SK-N-SH (cell line): ENCODE measurements at places on chromosomes 2 and 18. TPM values are rescaled to one million over a fixed set of nuclear protein-coding genes. Genes with fewer than 3 reads are reported as not detected.

GRCh38 chr18:8747440-8747937 is 42.1 kb downstream of the MTCL1 start:
- H3K36me3 ChIP-seq = peaks cover 4% of the 10 kb centered on the region
- no peak overlapping the region for H3K4me3 ChIP-seq
- no peaks in the 10 kb centered on the region for H3K27me3 ChIP-seq
- H3K27ac ChIP-seq = peak overlapping the region; percentile 84

Gene ASIC4
- polyA plus RNA-seq = 0.05 and 0.10 TPM in 2 replicates

DNA sequence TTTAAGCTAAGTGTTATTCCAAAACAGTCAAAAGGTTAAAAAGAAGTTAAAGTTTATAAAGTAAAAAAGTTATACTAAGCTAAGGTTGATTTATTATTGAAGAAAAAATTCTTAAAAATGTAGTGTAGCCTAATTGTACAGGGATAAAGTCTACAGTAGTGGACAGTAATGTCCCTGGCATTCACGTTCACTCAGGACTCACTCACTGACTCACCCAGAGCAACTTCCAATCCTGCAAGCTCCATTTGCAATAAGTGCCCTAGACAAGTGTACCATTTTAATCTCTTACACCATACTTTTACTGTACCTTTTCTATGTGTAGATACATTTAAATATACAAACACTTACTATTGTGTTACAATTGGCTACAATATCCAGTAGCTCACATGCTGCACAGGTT is 86.1 kb downstream of the CACNB4 start:
- peaks cover 4% of the 10 kb centered on the region; the same call in 1 of the 2 replicates for H3K27me3 ChIP-seq
- H3K36me3 ChIP-seq = no peaks in the 10 kb centered on the region
- no peaks in the 10 kb centered on the region for H3K4me1 ChIP-seq
- no peak overlapping the region for H3K27ac ChIP-seq

GRCh38 chr2:146982393-146982846 is 862.4 kb upstream of the ACVR2A start:
- no peaks in the 10 kb centered on the region for H3K36me3 ChIP-seq
- H3K27me3 ChIP-seq = no peaks in the 10 kb centered on the region
- no peak overlapping the region for H3K4me3 ChIP-seq

DNA sequence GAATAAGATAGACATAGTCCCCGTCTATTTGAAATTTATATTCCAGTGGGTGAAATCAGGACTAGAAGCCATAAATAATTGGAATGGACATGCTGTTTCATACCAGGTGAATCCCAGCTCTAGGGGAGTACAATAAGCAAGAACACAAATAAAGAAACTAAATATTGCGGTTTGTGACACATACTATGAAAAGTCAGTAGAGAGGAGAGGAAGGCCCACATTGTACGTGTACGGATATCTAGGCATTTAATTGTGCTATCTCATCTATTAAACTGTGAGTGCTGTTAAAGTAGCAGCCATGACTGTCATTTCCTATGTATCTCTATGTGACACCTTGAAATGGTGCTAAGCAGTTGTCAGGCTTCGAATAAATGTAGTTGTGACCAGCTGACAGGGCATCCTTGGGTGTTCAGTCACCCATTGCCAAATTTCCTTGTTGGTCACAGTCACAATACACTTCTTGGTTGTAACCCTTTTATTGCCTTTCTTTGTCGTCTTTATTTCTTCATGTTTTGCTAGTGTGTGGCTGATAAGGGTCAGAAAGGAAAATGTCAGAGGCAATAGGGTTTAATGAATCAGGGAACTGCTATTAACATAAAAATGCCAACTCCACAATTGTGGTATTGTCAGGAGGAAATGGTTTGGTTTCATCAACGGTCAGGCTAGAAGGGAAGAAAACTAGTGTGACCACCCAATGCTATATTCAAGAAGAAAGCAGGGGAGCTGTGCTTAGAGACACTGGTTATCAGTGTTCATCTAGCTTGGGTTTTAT is 31.5 kb downstream of the CPO start:
- no peak overlapping the region for H3K4me3 ChIP-seq
- no peaks in the 10 kb centered on the region for H3K36me3 ChIP-seq
- no peak for DNase-seq
- H3K4me1 ChIP-seq = no peaks in the 10 kb centered on the region; the same call in 1 of the 2 replicates
- H3K27me3 ChIP-seq = no peaks in the 10 kb centered on the region
- H3K27ac ChIP-seq = no peak overlapping the region

DNA sequence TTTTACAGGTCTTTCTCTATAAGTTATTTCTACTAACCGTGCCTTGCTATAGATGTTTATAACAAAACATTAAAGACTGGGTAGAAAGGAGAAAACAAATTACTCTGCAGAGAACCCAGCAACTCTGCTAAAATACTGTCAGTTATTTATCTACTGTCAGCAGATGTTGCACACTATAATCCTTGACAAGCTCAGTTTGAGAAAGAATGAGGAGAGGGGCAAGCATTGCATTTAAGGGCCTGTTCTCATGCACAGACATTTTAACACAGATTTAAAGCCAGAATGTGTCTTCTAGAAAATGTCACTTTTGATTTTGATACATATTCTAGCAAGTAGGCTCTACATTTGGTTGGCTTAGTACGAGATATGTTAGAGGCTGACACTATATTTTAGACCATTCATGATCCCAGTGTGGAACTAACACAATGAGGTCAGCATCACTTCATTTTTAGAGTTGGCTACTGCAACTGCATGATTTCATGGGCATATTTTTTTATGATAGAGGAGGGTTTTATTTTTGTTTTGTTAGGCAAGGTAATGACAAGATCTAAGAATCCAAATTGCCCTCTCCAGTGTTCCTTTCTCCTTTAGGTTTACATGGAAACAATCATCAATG is 516.4 kb downstream of the ZEB2 start:
- no peak overlapping the region for H3K4me3 ChIP-seq
- no peaks in the 10 kb centered on the region for H3K27me3 ChIP-seq
- H3K4me1 ChIP-seq = no peaks in the 10 kb centered on the region

Gene WNT10A
- 0.02 TPM in 1 of 2 replicates, not detected in the other for polyA plus RNA-seq

DNA sequence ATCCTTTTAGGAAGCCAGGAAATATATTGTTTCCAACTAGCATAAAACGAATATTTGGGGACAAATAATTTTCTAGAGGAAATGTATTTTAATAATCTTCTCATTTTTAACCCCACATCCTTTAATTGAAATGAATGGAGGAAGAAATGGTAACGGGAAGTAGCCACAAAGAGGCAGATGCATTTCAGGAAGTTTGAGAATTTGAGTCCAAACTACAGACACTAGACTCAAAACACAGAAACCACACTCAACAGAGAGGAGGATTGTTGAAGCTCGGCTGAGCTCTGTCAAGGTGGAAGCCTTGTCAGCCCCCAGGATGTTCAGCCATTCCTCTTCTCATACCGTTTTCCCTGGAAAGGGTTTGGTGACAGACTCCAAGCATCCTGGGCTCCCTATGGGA is 288.5 kb downstream of the NAPG start:
- H3K36me3 ChIP-seq = no peaks in the 10 kb centered on the region
- no peaks in the 10 kb centered on the region for H3K4me1 ChIP-seq
- DNase-seq = no peak

DNA sequence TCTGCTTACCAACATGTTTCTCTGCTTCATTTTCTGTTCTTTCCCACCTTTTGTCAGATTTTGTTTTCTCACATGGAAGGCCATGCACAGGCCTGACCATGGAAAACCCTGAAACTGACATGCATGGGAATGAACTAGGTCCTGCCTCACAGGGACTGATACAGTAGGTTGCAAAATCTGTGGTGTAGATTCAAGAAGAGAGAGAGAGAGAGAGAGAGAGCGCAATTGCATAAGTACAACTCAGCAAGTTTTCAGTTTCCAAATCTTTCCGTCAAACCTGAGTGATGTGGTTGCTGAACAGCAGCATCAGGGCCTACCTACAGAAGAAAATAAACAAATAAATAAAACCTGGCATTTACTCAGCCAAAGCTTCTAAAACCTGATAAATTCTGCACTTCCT is 87.5 kb upstream of the RNF152 start:
- H3K4me1 ChIP-seq = no peaks in the 10 kb centered on the region
- no peak overlapping the region for H3K27ac ChIP-seq
- no peaks in the 10 kb centered on the region for H3K36me3 ChIP-seq
- no peak overlapping the region for H3K4me3 ChIP-seq

Gene SCN3A
- 0.33 and 0.97 TPM in 2 replicates for polyA plus RNA-seq

Gene SNTG2
- not detected in 2 replicates for polyA plus RNA-seq

DNA sequence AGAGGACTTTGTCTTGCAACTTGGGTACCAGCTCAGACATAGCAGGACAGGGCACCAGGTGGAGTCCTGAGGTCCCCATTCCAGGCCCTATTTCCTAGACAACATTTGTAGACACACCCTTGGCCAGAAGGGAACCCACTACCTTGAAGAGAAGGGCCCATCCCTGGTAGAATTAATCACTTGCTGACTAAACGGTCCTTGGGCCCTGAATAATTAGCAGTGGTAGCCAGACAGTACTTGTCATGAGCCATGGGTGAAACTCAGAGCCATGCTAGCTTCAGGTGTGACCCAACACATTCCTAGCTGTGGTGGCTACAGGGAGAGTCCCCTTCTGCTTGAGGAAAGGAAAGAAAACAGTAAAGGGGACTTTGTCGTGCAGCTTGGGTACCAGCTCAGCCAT is 28.5 kb upstream of the ACTR2 start:
- H3K36me3 ChIP-seq = no peaks in the 10 kb centered on the region
- no peak overlapping the region for H3K27ac ChIP-seq
- no peaks in the 10 kb centered on the region for H3K27me3 ChIP-seq
- H3K4me1 ChIP-seq = no peaks in the 10 kb centered on the region

DNA sequence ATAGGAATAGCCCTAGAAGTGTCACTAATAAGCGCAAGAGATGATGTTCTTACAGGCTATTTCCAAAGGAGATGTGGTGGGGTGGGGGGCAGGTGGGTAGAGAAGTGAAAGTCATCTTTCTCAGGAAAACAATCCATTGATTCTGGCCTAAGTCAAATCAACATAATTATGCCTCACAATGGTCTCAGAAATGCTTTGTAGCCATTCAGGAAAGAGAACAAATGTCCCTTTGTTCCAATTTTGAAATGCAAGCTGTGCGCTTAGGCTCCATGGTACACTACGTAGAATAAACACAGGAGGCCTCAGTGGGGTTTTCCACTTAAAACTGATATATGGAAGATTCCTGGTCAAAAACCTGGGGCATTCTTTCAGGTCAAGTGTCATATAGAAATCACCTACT is 529.9 kb upstream of the KLHL29 start:
- H3K36me3 ChIP-seq = no peaks in the 10 kb centered on the region
- no peak for DNase-seq
- no peak overlapping the region for H3K4me3 ChIP-seq
- H3K27me3 ChIP-seq = no peaks in the 10 kb centered on the region
- peaks cover 15% of the 10 kb centered on the region for H3K4me1 ChIP-seq

GRCh38 chr2:45394842-45395241 is 216.2 kb downstream of the SRBD1 start:
- peaks cover 12% of the 10 kb centered on the region; the same call in 1 of the 2 replicates for H3K36me3 ChIP-seq
- DNase-seq = no peak
- H3K4me1 ChIP-seq = peaks cover 14% of the 10 kb centered on the region; the same call in 1 of the 2 replicates
- H3K4me3 ChIP-seq = no peak overlapping the region
- no peak overlapping the region for H3K27ac ChIP-seq
- no peaks in the 10 kb centered on the region for H3K27me3 ChIP-seq

- peaks cover 6% of the 10 kb centered on the region; the same call in 1 of the 2 replicates for H3K4me1 ChIP-seq
- peak overlapping the region; percentile 94 for H3K4me3 ChIP-seq
- H3K36me3 ChIP-seq = peaks cover 12% of the 10 kb centered on the region
- H3K27me3 ChIP-seq = no peaks in the 10 kb centered on the region
- peak overlapping the region; percentile 93 for H3K27ac ChIP-seq
- no peak for DNase-seq
Measured at GRCh38 chr2:191014653-191015020, 666 bp upstream of the STAT1 start.

DNA sequence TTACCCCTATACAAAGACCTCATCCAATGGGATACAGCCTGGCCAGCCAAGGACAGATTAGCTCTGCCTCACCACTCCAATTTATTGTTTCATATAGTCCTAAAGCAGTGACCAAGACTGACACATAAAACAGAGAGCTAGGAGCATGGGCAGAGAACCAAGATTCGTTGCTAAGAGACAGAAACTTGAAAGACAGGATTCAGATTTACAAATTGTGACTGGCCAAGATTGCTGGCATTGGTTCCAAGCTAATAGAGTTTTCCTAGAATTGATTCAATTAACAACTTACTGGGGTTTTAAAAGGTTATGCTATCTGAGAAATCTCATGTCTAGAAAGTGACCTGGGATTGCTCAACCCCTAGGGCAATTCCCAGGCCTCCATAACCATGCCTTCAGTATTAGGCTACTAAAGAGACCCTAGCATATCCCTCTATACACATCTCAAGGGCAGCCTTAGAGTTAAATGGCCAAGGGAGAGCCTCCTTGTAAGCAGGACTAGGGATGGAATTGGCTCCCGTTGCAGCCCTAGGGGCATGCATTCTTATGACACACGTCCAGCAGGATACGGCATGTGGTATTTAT is 75.6 kb downstream of the ICOS start:
- no peaks in the 10 kb centered on the region for H3K36me3 ChIP-seq
- H3K4me3 ChIP-seq = no peak overlapping the region
- H3K27ac ChIP-seq = peak overlapping the region; percentile 67
- no peaks in the 10 kb centered on the region for H3K27me3 ChIP-seq
- H3K4me1 ChIP-seq = no peaks in the 10 kb centered on the region
- DNase-seq = peak; percentile 53

GRCh38 chr2:235343869-235344268 is 150.0 kb upstream of the AGAP1 start:
- no peaks in the 10 kb centered on the region for H3K36me3 ChIP-seq
- H3K4me1 ChIP-seq = no peaks in the 10 kb centered on the region
- no peak overlapping the region for H3K27ac ChIP-seq
- no peak overlapping the region for H3K4me3 ChIP-seq
- no peaks in the 10 kb centered on the region; the same call in 1 of the 2 replicates for H3K27me3 ChIP-seq

Gene APLF
- 1.1 and 1.3 TPM in 2 replicates for polyA plus RNA-seq

DNA sequence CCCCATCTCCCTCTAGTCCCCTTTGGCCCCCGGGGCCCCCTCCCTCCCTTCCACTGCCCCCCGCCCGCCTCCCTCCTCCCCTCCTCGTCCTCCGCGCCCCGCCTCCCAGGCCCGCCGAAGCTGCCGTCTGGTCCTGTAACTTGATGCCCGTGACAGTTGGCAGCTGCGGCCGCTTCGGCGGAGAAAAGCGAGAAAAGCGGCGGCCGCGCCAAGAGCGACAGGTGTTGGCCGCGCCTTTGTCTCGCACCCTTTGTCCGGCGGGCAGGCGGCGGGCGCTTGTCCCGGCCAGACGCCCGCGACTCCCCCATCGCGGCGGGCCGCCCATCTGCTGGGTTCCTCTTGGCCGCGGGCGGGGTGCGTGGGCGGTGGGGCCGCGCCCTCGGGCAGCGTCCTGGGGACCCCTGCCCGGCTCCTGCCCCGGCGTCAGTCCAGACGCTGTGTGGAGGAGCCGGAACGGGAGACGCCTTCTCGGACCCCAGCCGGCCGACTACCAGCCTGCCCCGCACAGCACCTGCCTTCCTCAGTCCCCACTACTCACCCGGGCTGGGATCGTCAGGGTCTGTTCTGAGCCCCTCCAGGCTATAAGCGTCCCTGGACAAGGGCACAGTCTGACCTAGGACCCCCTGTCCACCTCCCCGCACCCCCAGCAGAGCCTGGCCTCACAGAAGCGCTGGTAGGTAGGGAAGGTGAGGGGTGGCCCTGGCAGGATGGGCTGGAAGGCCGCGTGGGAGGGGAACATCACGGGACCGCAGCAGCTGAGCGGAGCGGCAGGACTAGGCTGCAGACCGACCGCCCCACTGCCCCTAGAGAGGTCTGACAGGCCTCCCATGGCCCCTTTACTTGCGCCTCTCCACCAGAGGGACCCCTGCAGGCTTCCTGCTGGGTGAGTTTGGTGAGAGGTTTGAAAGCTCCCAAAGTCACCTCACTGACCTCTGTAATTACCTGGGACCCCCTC is 1.2 kb upstream of the HES6 start:
- no peaks in the 10 kb centered on the region for H3K36me3 ChIP-seq
- no peak overlapping the region for H3K4me3 ChIP-seq
- H3K4me1 ChIP-seq = peaks cover 28% of the 10 kb centered on the region; the same call in 1 of the 2 replicates
- no peaks in the 10 kb centered on the region; the same call in 1 of the 2 replicates for H3K27me3 ChIP-seq
